ENCODE measurements at places on chromosomes 1 and 21. TPM values are rescaled to one million over a fixed set of nuclear protein-coding genes. Genes with fewer than 3 reads are reported as not detected.

The FCRL4 gene
- total RNA-seq: not detected

DNA sequence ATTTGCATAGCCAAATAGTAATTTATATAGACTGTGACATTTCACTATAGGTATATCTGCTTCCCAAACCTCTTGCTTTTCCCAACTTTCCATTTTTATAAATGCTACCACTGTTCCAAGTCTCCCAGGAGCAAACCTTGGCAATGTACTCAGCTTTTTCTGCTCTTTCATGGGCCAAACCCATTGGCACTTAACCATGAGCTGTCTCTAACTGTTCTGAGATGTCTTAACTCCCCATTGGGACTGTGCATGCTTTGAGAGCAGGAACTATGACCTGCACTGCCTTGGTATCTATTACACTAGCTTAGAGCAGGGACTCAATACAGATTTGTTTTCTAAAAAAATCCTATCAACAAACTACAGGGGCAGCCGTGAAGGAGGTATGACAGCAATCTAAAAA is 22.5 kb upstream of the KHDRBS1 start:
- no peak for DNase-seq

DNA sequence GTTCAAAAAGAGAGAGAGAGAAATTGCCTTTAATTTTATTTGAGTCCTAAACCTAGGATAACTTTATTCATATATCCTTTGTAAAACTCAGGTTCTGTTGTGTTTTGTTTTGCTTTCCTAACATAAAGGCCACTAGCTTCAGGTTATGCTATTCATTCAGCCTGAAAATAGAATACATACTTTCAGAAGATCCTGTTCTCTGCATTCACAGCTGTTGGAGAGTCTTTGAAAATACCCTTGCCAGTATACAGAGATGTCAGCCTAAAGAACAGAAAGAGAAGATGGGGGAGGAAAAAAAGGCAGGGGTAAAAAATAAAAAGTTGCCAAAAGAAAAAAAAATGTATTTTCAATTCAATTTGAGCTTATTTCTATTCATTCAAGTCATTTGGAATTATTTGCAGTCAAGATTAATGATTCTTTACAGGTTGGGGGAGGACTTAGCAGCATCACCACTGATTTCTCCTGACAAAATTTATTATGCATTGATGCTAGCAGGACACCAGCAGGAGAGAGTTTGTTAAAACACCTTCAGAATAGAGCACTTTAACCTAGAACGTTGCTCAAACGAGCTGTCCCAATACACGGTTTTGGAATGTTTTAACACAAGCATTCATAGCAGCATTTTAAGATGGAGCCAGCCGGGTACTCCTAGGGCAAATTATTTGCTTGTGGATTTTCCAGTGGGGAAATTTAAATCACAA is 318.5 kb downstream of the NTNG1 start:
- no peak for DNase-seq

GRCh38 chr1:154420961-154421924 is 16.1 kb downstream of the IL6R start:
- no peak for DNase-seq

The OR2T33 gene
- not detected for total RNA-seq

GRCh38 chr1:188089015-188089414 is 1260.3 kb downstream of the PLA2G4A start:
- DNase-seq: no peak

DNA sequence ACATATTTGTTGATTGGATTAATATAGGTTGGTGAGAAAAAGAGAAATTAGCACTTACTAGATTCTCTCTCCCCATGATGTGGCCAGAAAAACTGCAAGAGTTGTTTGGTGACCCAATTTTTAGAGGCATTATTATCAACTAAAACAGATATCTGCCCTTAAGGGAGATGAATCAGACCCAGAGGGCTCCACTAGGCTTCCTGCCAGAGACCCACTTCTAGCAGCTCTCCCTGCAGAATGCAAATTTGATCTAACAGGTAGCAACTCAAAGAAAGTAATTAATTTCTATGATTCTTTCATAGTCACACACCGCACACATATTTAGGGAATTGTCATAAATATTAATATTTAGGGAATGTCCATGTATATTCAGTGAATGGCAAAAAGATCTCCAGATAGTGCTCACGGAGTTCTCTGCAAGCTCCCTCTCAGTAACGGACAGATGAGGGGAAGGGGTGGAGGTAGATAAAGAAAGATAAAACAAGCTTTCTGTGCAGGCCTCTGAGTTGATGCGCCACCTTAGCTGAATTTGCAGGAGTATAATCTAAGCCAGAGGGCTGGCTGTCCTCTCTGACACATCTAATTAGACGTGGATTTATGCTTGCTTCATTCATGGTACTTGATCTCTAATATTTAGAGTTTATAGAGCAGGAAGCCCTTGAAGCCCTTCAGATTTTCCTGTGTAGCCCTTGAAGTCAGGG is 84.1 kb upstream of the CCDC190 start:
- no peak for DNase-seq

GRCh38 chr1:35210321-35211119 is 17.6 kb upstream of the SFPQ start:
- no peak for DNase-seq

GRCh38 chr1:215321802-215322201 is 239.3 kb downstream of the KCNK2 start:
- no peak for DNase-seq

The HHAT gene
- 4.6 TPM for total RNA-seq

- no peak for DNase-seq
Measured at GRCh38 chr21:45618846-45619485, 24.6 kb upstream of the PCBP3 start.

The POU3F1 gene
- total RNA-seq: not detected

DNA sequence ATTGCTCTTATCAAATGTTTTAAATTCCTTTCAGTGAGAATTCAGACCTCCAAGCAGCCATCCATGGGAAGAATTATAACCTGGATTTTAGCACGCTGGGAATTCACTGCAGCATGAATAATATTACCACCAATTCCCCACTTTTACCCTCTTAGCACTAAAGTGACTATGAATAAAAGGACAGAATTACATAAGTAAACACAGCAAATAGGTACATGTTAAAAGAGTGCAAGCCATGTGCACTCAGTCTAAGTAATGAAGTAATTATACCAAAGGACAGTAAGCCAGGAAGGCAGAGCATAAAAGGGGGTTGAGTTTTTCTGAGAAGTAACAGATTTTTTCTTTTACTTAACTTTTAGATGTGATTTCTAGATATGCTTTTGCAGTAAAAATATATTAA is 176.3 kb downstream of the DENND1B start:
- DNase-seq: no peak

GRCh38 chr1:40774266-40774998 is 9.2 kb upstream of the KCNQ4 start:
- DNase-seq: no peak

GRCh38 chr21:31733551-31734149 is 1.7 kb upstream of the SCAF4 start:
- no peak for DNase-seq

The OR10Z1 gene
- not detected for total RNA-seq

- DNase-seq: no peak
Measured at GRCh38 chr1:16374266-16374665, 7.2 kb downstream of the SZRD1 start.

DNA sequence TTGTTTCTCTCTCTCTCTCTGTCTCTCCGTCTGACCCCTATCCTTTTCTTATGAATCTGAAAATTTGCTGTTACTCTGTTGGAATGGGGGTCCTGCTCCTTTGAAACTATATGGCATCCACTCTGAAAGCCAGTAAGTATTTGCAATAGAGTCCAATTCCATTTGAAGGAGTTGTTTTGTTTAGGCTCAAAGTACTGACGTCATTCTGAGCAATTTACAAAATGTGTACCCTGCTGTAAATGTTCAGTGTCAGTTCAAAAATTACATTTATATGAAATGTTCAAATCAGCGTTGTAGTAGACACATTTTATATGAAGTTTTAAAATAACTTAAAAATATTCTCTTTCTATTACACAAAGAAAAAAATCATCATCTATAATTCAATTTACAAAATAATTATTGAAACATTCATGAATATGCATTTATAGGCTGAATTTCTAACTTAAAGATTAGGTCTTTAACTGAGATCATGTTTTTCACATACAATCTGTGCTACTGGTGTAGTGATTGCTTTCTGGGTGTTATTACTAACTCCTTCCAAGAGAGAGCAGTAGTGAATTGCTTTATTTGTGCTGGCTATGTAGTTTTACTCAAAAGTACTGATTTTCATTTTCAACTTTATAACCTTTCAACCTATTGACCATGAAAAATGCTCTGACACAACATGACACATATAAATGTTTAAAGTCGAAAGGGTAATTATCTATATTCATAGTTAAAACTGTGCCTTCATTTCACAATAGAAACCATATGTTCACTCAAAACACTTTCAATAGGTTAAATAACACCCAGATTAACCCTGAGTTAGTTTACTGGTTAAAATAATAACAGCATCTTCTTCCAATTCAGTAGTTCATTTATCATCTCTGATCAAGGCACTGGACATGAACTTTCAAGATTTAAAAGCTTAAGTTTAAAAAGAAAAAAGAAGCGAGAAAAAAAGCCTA is 253.1 kb upstream of the ADGRL4 start:
- DNase-seq: no peak

The CHIA gene
- total RNA-seq: not detected

The EVI5 gene
- 45.9 TPM for total RNA-seq

- no peak for DNase-seq
Measured at GRCh38 chr1:65175171-65176055, 27.4 kb downstream of the AK4 start.

GRCh38 chr1:116099919-116100318 is 11.3 kb upstream of the MAB21L3 start:
- DNase-seq: no peak

The SLC22A15 gene
- 7.3 TPM for total RNA-seq

The OLFM3 gene
- total RNA-seq: not detected

GRCh38 chr1:151502035-151502700 is 9.0 kb upstream of the CGN start:
- DNase-seq: no peak

DNA sequence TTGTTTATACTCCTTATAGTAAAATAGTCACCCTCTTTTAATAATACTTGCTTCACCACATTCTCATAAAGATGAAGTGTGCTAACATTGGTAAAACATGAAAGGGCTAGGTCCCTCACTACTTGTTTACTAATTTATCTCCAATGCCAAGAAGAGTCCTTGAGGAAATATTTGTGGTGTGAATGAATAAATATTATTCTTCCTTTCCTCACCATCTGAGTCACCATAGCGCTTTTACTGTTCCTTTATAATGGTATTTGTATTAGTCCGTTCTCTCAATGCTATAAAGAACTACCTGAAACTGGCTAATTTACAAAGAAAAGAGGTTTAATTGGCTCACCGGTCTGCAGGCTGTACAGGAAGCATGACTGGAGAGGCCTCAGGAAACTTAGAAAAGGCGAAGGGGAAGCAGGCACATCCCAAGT is 222.8 kb upstream of the ZRANB2 start:
- DNase-seq: no peak

DNA sequence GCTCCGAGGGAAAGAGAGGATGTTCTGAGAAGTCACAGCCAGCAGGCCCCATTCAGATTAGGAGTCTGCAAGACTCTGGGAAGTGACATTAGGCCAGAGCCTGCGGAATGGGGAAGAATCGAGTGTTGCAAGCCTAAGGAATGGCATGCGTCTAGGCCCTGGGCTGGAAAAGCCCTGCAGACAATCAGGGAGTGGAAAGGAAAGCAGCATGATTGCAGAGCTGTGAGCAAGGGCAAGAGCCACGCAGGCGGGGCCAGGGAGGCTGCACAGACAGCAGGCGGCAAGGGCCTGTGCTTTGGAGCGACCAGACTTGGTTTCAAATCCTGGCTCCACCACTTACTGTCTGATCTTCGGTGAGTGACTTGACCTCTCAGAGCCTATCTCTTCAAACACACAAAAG is 118.2 kb downstream of the RRAGC start:
- DNase-seq: no peak

DNA sequence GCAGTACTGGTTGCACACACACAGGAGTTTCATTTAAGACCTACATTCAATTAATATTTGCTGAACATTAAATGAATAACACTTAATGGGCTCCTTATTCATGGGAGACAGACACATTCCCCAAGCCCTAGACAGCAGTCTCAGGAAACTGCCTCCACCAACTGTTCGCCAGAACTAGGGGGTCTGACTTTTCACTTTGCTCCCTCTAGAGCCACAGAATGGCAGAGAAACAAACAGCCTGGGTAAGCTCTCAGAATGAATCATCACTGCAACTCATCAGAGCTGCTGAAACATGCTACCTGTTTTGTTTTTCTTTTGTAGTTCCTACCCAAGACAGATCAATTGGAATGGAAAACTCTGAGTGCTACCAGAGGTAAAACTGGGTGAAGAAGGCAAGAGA is 31.7 kb downstream of the ELK4 start:
- DNase-seq: no peak

DNA sequence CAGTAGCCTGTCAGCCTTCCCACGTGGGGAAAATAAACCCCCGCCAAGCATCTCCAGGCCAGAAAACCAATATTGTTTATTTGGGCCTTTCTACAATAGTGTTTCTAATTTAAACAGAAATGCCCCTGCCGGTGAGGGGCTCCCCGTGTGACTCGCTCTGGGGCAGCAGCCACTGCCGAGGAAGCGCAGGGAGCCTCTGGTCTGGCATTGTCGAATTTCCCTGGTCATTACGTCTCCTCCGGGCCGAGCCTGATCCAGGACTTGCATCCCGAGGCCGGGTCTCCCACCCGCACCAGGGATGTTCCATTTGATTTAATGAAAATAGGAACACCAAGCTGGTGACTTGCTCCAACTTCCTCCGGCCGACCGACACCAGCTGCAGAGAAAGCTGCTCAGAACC is 20.5 kb downstream of the PRDM16 start:
- DNase-seq: no peak

The CNTN2 gene
- total RNA-seq: 1.4 TPM

The OR2T4 gene
- total RNA-seq: not detected

GRCh38 chr1:53025034-53025768 is 36.8 kb upstream of the PODN start:
- DNase-seq: no peak

- no peak for DNase-seq
Measured at GRCh38 chr21:30620080-30620479, 347 bp upstream of the KRTAP20-4 start.

DNA sequence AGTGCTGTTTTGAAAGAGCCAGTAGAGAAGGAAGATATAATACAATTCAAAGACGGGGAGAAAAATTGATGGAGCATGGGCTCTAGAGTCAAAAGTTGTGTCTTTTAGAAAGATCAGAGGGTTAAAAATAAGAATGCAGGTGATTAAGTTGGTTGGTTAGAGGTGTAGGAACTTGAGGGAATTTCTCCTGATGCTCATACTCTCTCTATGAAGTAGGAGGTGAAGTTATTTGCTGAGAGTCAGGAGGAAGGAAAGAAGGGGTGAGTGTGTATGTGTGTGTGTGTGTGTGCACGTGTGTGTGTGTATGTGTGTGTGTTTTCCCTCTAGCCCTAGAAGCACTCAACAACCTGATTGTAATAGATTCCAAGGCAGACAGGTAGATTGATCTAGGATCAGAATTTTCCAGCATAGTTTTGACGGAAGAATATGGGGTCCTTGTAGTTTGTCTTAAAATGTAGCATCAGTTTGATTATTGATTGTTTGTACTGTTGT is 88.3 kb upstream of the MACF1 start:
- no peak for DNase-seq

GRCh38 chr1:39900662-39901463 is 854 bp downstream of the MYCL start:
- DNase-seq: no peak
